ENCODE measurements at places on chromosomes 4 and X.

- no peak for DNase-seq
Observed at GRCh38 chr4:139563515-139563914, 7.5 kb upstream of the SETD7 start.

DNA sequence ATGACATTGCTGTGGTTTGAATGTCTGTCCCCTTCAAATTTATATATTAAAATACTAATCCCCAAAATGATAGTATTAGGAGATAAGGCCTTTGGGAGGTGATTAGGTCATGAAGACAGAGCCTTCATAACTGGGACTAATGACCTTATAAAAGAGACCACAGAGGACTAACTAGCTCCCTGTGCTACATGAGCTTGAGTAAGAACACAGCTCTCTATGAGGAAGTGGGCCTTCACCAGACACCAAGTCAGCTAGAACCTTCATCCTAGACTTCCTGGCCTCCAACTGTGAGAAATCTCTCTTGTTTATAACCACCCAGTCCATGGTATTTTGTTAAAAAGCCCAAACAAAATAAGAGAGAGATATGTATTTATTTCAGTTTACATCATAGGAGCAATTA lies 242.2 kb upstream of the CTSO start:
- no peak for DNase-seq

DNA sequence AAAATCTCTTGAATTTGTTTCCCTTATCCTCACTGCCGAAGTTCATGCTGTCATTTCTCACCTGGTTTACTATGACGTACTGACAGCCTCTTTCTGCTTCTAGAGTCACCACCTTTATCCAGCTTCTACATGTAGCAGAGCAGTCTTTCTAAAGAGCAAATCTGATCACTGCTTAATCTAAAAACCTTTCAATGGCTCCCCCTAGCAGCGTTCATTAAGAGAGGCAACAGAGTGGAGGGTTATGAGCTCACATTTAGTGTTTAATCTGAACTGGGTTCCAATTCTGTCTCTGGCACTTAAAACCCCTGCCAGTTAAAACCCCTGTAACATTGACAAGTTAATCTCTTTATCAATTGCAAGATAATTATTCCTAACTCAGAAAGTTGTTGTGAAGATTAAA lies 4.4 kb downstream of the RBPJ start:
- DNase-seq = no peak

GRCh38 chr4:142293536-142293935 lies 552.6 kb downstream of the INPP4B start:
- no peak for DNase-seq

DNA sequence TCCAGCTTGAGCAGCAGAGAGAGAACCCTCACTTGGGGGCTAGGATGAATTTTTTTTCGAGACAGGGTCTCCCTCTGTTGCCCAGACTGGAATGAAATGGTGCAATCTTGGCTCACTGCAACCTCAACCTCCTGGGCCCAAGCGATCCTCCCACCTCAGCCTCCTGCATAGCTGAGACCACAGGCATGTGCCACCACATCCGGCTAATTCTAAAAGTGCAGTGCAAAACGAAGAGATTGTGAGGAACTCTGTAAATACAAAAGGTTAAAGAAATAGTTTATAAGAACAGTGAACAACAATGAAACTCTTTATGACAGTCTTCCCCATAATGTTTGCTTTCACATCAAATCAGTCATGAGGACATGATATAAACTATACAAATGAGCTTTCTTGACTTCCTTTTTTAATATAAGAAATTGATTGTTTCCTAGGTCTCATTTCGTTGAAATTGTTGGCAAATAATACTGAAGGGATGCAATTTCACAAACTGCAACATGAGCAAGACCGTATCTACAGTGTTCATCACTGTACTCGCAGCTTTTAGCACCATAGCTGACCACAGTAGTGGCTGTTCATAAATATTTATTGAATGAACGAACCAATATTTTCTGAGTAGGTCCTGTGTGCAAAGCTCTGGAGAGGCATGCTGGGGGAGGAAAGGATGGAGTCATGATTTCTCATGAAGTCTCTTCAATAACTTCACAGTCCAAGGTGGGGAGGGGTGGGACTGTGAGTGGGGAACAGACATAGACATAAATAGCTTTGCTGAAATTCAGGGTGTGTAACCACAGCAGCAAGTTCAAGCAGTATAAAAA lies 116.1 kb downstream of the SHROOM3 start:
- DNase-seq = no peak

DNA sequence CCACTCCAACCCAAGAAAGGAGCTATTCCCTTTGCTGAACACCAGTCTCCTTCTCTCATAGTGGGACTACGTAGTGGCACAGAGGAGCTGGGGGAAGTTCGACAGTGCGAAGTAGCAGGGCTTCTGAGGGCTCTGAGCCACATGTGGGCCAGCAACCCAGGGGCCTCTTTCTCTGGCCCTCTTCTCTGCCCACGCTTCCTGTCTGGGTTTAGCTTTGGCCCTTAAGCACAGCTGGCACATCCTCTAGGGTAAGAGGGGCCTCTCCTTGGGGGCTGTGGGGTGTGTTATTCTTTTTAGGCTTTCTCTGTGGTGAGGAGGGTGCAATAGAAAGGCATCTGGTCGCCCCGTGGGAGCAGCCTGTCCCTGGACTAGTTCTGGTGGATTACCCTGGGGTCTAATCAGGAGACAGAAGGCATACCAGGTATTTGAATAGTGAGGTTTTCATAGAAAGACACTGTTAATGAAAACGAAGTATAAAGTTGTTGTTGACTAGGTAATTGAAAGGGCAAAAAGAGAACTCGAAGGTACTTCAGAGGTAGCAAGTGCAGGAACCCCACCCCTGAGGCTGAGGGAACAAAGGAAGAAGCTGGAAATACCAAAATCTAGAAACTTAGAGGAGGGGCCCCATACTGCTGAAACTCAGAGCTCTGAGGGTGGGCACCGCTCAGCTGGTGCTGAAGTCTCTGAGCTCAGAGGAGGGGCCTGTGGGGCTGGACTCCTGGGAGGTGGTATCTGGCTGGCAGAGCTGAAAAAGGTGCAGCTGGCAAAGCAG lies 151.9 kb upstream of the RPS6KA3 start:
- no peak for DNase-seq

Measured in stimulated activated CD8-positive, alpha-beta memory T cell treated with anti-CD3 and anti-CD28 coated beads, Interleukin-7, amount 100 ng/mL, for 4 hours (primary cell).